ENCODE measurements at places on chromosomes 12 and 14. TPM values are rescaled to one million over a fixed set of nuclear protein-coding genes. Genes with fewer than 3 reads are reported as not detected.

- no peak for DNase-seq
Observed at GRCh38 chr12:79448816-79449215, 241.9 kb downstream of the PAWR start.

DNA sequence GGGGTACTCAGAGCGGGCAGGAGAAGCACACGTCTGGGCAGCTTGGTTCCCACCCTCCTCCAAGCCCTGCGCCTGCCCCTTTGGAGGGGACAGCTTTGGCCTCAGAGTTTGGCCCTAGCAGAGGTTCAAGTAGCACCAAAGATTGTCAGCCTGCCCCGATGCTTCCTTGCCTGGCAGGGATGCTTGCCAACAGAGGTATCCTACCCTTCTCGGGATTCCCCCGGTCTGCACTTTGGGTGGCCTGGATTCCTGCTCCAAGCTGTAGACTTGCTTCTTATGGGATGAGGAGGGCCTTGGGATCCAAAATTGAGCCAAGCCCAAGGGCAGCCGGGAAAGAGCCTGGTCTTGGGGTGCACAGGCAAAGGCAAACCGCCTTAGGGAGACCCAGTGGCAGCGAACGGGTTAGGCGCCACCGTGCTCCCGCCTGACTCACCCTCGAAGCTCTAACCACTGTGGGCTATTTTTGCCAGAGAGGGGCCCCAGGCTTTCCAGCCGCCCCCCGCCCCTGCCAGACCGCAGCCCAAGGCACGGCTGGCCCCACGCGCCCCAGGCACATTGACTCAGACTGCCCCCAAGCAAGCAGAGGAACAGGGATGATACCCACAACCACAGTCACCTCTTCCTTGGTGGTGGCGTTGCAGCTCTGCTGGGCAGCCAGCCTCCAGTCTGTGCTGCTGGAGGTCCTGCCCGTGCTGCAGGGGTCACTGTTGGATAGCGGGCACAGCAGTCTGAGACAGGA lies 847 bp upstream of the WNT10B start:
- DNase-seq = no peak

ASB2 gene
- polyA plus RNA-seq = 0.58 TPM

OR6C4 gene
- not detected for polyA plus RNA-seq

GRCh38 chr14:52068615-52069306 lies at the start of gene NID2:
Gene NID2 (minus strand): TSS chr14:52069059. CDS start chr14:52068994, 65 bp downstream.
- DNase-seq = peak; percentile 79
